Activated T-helper 1 cell treated with Interleukin-2 at 50 U/mL for 16 hours (primary cell): ENCODE measurements at places on chromosomes 3 and 15.
A peak's percentile ranks its signal among the peaks of the same experiment; 100 is the strongest.

DNA sequence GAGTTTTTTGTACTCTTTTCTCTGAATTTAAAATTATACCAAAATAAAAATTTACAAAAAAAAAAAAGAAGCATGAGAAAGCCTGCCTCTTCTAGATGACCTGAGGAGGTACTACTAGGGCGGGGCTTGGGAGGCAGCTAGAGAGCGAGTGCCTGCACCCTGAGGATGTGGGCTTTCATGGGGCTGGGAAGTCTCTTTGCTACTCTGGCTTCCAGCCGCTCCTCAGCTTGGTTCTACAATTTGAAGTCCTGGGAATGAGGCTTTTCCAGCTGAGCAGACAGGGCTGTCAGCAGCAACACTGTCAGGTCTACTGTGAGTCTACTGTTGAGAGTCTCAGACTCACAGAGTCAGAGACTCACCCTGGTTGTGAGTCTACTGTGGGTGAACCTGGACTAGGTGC lies 8.2 kb upstream of the PSTPIP1 start:
- DNase-seq, result no peak

DNA sequence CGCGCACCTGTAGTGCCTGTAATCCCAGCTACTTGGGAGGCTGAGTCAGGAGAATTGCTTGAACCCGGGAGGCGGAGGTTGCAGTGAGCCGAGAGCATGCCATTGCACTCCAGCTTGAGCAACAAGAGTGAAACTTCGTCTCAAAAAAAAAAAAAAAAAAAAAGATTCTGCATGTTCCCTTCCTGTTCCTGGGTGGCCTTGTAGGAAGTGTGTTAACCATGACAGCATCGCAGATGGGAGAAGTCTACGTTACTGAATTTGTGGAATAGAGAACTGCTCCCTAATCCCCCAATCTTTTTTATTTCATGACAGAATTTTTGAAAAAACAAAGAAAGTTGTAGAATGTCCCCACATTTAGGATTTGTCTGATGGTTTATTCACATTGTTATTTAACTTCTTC lies 45.4 kb downstream of the FOXL2 start:
- DNase-seq, result no peak

DNA sequence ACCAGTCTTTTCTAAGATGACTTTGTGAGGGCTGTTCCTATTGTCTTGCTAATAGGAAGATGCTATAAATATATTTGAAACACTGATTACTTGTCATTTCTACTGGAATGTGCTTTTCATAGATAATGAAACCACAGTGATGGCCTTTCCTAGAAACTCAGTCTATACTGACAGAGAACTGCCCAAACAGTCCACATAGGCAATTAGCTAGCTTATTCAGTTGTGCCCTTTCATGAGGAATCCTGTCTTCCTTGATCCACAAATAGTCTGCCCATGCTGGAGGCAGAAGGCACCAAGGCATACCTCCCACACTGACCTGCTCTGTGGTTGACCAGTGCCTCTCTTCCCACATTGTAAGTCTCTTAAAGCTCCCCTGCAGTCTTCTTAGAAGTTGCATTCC lies 135.9 kb downstream of the CMSS1 start:
- no peak for DNase-seq

DNA sequence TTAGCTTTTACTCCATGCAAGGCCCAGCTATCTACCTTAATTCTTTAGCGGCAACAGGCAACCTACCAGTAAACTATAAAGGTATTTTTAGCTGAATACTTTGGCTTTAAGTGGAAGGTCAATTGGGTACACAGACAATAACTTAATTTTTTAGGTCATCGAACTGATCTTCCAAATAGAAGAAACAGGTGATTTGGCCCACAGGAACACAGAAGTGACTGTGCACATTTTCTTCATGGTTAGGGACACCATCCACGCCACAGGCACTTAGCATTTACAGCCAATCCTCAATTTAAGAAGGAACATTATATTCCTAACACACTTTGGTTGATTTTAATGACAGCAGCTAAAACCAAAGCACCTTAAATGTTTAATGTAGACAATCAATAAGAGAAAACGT lies 1.9 kb downstream of the ARPP19 start:
- DNase-seq, result no peak

DNA sequence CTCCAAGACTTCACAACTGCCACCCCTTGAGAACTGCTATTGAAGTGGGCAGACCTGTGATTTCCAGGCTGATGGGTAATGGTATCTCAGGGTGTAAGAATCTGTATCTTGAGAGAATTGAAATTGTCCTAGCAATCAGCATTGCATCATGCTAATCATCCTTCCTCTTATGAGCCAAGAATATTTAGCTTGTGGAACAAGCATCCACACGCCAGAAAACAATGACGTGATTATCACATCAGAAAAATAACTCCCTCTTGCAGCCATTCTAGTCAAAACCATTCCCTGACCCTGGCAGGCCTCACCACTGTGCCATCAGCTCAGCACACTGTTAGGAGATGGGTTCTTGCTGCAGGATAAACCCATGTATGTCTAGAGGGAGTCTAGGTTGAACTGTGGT lies 6.7 kb downstream of the BCL2L10 start:
- DNase-seq, result no peak

- no peak for DNase-seq
Measured at GRCh38 chr3:121835465-121835801, 424 bp downstream of the EAF2 start.

DNA sequence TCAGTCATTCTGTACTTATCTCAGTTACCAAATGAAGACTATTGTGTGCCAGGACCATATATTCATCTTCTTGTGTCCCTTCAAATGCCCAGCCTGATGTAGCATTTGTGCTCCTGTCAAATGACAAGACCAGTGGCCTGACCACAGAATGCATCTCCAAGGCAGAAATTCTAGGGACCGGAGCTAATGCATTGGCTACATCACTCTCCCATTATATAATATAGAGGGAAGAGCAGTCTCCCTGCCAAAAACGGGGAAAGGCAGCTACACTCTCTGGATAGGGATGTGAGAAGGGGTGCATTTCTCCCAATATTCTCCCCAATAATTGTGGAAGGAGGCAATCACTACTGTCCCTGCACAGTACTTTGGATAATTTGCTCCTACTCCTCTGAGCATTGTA lies 312.0 kb downstream of the EPHB1 start:
- no peak for DNase-seq

DNA sequence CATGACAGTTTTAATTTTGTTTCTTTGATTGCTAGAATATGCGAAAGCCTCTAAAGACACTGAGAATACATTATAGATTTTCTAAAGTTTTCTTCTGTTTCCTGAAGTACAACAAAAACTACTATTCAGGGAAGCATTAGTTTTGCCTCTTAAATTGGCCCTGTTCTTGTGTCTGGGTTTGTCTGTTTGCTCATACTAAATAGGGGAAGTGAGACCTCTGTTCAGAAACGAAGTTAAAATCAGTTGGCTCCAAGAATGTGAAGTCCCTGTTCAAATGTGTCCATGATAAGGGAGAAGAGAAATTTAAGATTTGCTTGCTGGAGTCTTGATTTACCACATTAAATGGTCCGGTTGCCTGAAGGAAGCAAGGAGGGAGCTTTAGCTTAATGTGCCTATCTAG lies 327.3 kb upstream of the GBE1 start:
- no peak for DNase-seq

GRCh38 chr3:194439881-194440550 lies 41.0 kb upstream of the GP5 start:
- DNase-seq, result no peak

- DNase-seq, result no peak
Measured at GRCh38 chr3:18097989-18098388, 327.1 kb downstream of the SATB1 start.

GRCh38 chr15:59104602-59104911 lies 389 bp upstream of the CCNB2 start:
- no peak for DNase-seq

GRCh38 chr15:84023636-84024035 lies 211.9 kb upstream of the GOLGA6L4 start:
- no peak for DNase-seq

DNA sequence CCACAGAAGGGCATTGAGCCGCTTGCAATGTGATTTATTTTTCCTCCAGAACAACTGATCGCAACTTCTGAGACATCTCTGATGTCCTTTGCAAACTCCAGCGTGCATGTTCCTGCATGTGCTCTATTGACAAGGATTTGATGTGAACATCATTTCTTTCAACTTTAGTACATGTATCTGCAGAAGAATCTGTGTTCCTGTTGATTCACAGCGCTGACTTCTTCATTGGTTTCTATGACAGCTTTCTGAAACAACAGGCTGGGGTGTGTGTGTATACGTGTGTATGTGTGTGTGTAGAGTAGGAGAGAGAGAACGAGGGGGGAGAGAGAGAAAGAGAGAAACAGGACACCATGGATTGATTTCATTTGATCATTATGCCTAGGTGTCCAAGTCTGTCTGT lies 56.7 kb upstream of the CMTM8 start:
- no peak for DNase-seq

DNA sequence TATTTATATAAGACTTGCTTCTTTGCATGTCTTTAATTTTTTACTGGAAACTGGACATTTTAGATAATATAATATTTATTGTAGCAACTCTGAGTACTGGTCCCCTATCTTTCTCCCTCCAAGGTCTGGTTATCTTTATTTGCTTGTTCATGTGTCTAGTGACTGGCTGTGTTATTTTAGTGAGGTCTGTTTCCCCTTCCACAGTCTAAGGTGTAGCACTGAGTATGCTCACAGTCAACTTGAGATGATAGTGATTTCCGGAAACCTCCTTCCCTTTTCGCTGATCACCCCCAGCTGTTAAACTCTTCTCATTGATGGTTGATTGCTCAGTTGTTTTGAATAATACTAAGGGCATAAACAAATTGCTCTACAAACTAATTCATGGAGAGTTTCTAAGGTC lies 37.0 kb downstream of the PCNP start:
- no peak for DNase-seq

DNA sequence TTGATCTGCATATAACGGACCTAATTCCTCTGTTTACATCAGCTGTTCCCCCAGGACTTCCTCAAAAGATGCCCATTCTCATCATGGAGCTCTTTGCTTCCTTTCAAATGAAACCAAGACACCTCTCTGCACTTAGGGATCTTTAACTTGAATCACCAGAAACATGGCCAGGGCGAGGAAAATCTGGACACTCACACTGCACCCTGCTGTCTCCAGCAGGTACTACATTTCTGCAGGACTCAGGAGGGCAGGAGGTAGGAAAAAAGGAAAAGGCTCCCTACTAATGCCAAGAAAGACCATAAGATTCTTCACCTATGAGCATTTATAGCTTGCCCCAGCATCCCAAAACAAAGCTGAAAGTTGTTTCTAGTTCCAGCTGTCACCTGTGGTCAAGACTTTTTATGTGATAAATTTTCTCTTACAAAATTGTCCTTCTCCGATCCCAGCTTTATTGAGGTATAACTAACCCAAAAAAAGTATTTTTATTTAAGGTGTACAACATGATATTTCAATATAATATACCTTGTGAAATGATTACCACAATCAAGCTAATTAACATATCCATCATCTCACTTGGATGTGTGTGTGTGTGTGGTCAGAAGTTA lies 87.3 kb upstream of the C15orf61 start:
- DNase-seq, result no peak

GRCh38 chr15:38226608-38227266 lies 25.9 kb upstream of the SPRED1 start:
- DNase-seq, result no peak

- DNase-seq, result no peak
Measured at GRCh38 chr15:83225449-83225848, 17.8 kb upstream of the HDGFL3 start.

- DNase-seq, result no peak
Measured at GRCh38 chr3:143720381-143720780, 127.9 kb downstream of the SLC9A9 start.

DNA sequence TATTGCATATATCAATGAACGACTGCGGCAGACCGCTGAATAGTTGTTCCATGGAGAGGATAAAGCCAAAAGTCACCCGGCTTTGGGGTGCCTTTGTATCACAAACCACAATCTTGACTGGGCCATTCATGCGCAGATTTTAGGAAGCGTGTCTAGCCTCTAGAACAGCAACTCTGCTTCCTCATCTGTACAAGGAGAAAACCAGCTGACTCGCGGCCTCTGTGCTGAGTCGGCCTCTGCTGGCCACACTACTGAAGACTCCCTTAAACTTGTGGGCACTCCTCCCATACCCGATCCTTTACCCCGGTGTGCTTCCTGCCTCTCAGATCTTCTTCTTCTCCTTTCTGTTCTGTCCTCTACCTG lies 872 bp downstream of the DLEC1 start:
- peak; percentile 40 for DNase-seq

DNA sequence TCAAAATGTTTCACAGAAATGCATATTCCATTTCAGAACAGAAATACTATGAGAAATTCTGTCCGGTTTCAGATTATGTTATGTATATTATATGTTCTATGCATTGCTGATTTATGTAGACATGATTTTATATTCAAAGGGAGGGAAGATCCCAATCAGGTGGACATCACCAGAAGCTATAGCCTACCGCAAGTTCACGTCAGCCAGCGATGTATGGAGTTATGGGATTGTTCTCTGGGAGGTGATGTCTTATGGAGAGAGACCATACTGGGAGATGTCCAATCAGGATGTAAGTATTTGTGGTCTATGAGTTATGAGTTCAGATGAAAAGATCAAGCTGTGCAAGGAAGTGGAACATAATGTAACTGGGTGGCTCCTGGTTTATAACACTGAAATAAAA lies 341.7 kb downstream of the EPHA3 start:
- DNase-seq, result no peak

GRCh38 chr15:101185770-101186169 lies 66.1 kb downstream of the CHSY1 start:
- DNase-seq, result no peak

- DNase-seq, result peak; percentile 48
Measured at GRCh38 chr15:84142888-84143337, 92.7 kb upstream of the GOLGA6L4 start.

DNA sequence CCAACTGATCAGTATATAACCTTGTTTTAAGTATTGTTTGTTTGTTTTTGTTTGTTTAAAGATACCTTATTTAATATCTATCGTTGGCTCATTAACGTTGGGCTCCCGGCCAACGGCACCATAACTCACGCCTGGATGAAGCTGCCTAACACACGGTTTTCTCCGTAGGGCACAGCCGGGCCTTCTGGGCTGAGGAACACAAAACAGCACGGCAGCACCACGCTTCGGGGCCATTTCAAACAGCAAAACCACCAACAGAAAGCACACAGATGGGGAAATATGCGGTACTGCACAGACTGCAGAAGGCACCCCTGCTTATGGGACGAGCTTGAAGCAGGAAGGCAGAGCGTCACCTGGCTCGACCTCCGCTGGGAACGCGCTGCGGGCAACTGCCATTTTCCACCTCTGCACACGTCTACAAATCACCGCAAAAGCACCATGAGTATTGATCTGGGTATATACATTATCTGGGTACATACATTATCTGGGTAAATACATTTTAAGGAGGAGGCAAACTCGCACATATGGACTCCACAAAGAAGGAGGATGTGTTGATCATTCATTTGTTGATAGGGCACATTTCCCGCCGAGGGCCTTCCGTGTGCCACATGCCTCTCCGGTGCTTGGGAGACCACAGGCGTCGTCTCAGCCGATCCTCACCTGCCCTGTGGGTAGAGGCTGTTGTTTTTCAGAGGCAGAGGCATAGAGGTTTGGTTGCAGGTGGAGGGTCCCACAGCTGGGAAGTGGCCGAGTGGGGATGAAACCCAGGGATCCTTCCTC lies 123.7 kb upstream of the ATP2B2 start:
- no peak for DNase-seq
